Cardiac muscle cell (in vitro differentiated cells and primary cell): ENCODE measurements at places on chromosomes 3 and 15.
A peak's percentile ranks its signal among the peaks of the same experiment; 100 is the strongest.

GRCh38 chr15:38496151-38496550 is 42.2 kb downstream of the FAM98B start:
- no peak for DNase-seq

GRCh38 chr3:13420045-13420830 is at the start of gene NUP210:
TSS of gene NUP210 (minus strand) at chr3:13420322. CDS start at chr3:13420226, 96 bp downstream.
- DNase-seq = peak; percentile 82

- peak; percentile 1 for DNase-seq
Observed at GRCh38 chr3:103295974-103296570, 861.3 kb downstream of the ZPLD1 start.

GRCh38 chr15:65863106-65863505 is 6.2 kb upstream of the RAB11A start:
- DNase-seq = no peak

DNA sequence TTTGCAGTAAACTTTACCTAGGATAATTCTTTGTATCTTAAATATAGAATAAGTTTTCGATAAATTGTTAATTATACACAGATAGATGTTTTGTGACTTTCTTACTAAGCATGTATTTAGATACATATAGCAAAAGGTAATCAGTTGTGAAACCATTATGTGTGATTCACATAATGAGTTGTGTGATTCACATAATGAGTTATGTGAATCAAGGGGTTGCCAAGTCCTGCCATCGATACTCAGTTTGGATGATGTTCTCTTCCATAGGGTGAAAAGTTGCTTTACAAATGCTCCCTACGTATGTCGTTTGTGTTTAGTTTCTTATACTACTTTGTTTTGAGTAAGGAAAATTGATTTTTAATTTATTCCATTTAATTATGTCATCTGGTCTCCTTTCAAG is 682.1 kb downstream of the MECOM start:
- no peak for DNase-seq

GRCh38 chr3:32181365-32181764 is 57.1 kb upstream of the CMTM8 start:
- no peak for DNase-seq

- DNase-seq = no peak
Observed at GRCh38 chr15:31381801-31382712, 55.4 kb downstream of the KLF13 start.

DNA sequence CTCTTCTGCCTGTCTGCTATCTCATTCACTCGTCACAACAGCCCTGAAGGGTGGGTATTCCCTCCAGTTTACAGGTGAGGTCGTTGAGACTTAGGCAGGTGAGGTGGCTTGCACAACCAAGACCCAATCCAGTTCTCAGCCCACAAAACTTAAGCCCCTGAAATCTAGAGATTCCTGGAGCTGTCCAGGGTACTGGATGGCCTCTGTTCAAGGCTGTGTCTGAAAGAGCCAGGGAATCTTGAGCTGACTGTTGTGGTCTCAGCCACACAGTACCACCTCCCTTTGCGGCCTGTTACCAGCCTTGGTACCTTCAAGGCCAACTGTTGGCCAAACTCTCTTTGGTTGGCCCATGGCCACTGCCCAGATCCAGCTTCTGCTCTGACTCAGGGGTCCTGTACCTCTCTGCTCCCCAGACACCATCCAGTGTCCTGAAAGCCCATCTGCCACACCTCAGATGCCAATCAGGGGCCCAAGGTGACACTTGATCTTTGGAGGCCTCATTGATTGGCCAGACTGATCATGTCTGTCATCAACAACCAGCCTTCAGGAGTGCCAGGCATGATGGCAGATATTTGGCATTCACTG is 10.9 kb upstream of the FAM107A start:
- DNase-seq = peak; percentile 59

- peak; percentile 73 for DNase-seq
Observed at GRCh38 chr3:33717616-33717865, 513 bp downstream of the CLASP2 start.
